HCT116 (cell line): ENCODE measurements at places on chromosomes 2 and 18.

GRCh38 chr2:229416116-229416694, 145.1 kb upstream of the PID1 start:
- no peak for DNase-seq

GRCh38 chr2:22998359-22998758, 386.6 kb upstream of the KLHL29 start:
- DNase-seq, result no peak

DNA sequence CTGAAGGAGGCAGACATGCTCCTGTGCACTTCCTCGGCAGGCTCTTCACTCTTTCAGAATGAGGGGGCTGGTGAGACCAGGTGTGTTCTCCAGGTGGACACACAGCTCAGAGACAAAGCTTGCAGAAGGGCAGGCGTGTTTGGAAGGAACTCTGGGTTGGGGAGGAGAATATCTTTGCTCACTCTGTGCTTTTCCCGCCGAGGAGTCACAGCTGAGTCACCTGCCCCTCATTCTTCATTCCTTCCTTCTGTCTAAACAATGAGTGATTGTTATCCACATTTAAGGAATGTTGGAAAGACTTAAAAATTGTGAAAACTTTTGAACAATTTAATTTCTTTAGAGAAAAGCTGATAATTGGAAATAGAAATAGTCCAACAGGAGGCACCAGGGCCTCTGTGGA, 126.3 kb upstream of the TPO start:
- no peak for DNase-seq

GRCh38 chr2:18603854-18604530, 14.6 kb upstream of the NT5C1B start:
- DNase-seq, result no peak

GRCh38 chr18:6313415-6313814, 101.3 kb downstream of the L3MBTL4 start:
- DNase-seq, result no peak

DNA sequence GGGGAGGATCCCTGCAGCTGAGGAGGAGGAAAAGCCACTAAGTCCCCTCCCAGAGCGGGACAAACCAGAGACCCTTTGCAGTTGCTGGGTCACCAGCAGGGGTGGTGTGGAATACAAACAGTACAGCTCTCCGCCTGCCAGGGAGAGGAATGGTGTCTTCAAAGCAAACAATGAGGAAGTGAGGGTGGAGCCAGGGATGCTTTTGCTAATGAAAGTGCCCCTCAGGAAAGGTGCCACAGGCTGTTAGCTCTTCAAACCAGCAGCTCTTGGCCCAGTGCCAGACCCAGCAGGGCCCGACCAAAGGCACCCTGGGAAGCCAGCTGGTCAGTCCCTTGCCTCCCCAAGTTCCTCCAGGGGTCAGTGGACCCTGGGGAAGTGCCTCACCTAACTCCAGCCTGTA, 102.8 kb downstream of the HIBCH start:
- DNase-seq, result no peak

- DNase-seq, result no peak
These were observed 218.7 kb downstream of the CMPK2 start for GRCh38 chr2:6647046-6647445.

DNA sequence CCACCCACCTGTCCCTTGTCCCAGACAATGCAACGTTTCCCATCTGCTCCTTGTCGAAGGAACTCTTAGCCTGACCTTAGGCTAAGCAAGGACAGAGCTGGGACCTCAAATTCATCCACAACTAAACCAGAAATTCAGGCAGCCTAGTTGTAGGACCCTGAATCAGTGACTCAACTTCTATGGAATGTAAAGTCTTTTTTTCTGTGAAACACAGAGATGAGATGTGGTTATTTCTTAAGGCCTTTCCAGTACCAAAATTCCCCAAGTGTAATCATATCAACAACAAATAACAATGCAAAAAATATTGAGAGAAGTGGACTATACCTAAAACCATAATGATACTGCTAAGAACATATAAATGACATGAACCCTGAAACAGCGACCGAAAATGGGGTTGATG, 46.7 kb downstream of the EN1 start:
- DNase-seq, result no peak

DNA sequence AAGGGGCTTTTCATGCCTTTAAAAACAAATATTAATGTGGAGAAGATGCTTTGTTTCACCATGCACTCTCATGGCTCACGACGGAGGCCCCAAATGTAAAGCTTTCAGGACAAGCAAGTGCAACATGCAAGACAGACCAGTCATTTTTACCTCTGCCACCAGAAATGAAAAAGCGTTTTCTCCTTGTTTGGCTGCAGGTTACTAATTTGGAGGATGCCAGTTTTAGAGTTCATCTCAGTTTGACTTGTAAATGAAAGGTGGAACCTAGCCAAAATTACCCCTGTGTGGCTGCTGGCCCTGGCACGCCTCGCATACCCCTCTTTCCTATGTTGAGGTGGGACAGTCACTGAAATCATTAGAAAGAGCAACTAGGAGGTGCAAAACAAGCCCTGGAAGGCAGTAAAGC, 138.6 kb downstream of the BCL2 start:
- DNase-seq, result no peak

- no peak for DNase-seq
These were observed 295.4 kb upstream of the CRIM1 start for GRCh38 chr2:36060133-36060532.

GRCh38 chr2:240955306-240956170, 42.9 kb upstream of the SNED1 start:
- DNase-seq, result no peak

DNA sequence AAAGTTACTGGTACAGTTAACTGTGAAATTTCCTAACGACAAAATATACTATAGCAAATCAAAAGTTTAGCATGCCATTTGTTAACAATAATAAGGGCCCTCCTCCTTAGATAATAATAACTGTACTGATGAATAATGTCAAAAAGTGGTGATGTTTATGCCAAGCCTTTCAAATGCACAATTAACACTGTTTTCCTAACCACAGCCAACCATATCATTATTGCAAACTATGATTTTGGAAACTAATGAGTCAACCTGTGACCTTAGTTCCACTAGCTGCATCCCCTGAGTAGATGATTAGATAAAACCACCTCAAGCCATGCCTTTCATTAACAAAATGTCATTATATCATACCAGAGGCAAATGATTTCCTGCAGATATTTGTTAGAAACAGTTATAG, 25.1 kb upstream of the GPR75 start:
- DNase-seq, result no peak

DNA sequence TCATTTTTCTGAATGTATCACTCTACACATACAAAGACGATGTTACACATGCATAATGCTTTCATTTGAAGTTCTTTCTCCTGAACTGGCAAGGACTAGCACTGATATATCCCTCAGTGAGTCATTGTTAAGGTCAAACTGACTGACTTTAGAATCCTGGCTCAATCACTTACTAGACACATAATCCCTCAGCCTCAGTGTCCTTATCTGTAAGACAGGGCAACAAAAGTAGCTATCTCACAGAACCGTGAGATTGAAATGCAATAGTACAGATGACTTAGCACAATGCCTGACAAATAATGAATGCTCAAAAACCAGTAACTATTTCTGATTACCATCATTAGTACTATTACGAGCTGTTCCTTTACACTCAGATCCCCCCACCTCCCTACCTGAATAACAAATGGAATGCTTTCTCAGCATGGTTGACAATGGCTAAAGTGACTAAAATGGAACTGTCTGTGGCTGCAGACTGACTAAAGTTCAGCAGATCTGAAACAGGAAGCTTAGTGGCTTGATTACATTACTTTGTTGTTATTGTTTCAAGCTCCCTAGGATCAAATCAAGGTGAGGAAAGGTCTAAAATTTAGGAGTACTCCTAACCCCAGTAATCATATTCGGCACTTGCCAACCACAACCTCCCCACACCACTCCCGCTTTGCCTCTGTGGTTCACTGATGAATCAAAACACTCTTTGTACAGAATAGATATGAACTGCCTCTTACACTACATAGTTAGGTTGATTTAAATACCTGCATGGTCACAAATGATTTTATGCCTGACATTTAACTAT, 35.8 kb upstream of the CACNB4 start:
- no peak for DNase-seq

- DNase-seq, result no peak
These were observed 177.3 kb downstream of the HDAC4 start for GRCh38 chr2:239223310-239224198.
